ENCODE measurements at places on chromosomes 5 and 9. TPM values are rescaled to one million over a fixed set of nuclear protein-coding genes. Genes with fewer than 3 reads are reported as not detected.

The DMRT3 gene
- not detected for total RNA-seq

The AGXT2 gene
- not detected for total RNA-seq

The PLEKHG4B gene
- 5.9 TPM for total RNA-seq

The WHRN gene
- 17.8 TPM for total RNA-seq

The CCNJL gene
- 22.0 TPM for total RNA-seq

The GRPEL2 gene
- total RNA-seq = 13.2 TPM

The PAPPA gene
- total RNA-seq = 1.0 TPM

The CBY3 gene
- 1.8 TPM for total RNA-seq

The GABRP gene
- total RNA-seq = not detected

The FAM81B gene
- 3.3 TPM for total RNA-seq

The FIBCD1 gene
- total RNA-seq = 0.30 TPM

DNA sequence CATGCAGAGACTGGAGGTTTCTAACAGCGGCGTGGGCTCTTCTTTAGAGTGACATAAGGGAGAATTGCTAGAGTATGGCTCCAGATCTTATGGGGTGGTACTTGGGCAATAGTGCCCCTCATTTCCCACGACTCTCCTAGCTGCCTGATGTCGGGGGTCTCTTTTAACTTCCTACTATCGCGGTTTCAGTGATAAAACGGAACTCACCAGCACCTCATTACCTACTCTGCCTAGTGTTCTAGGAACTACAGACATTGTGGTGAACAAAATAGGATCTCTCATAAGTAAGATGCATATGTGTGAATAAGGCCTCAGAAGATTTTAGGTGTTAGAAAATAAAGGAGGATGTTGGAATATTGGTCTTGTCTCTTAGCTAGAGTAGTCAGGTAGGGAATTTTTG, 1.1 kb downstream of the ICE1 start:
- peaks cover 52% of the 10 kb centered on the region for H3K4me1 ChIP-seq
- H3K27me3 ChIP-seq = no peaks in the 10 kb centered on the region
- no peak overlapping the region for H3K27ac ChIP-seq
- no peak for DNase-seq
- peak overlapping the region; percentile 99 for H3K4me3 ChIP-seq
- H3K36me3 ChIP-seq = no peaks in the 10 kb centered on the region

GRCh38 chr9:87083986-87084385, 136.7 kb upstream of the GAS1 start:
- H3K36me3 ChIP-seq = no peaks in the 10 kb centered on the region
- no peaks in the 10 kb centered on the region for H3K4me1 ChIP-seq
- H3K27ac ChIP-seq = no peak overlapping the region

GRCh38 chr9:117772960-117773359, 68.8 kb downstream of the TLR4 start:
- no peaks in the 10 kb centered on the region for H3K27me3 ChIP-seq
- DNase-seq = no peak
- no peak overlapping the region for H3K4me3 ChIP-seq

GRCh38 chr5:59385700-59386099, 507.8 kb downstream of the PDE4D start:
- no peaks in the 10 kb centered on the region for H3K27me3 ChIP-seq
- H3K4me3 ChIP-seq = no peak overlapping the region
- DNase-seq = no peak
- H3K4me1 ChIP-seq = no peaks in the 10 kb centered on the region
- H3K36me3 ChIP-seq = no peaks in the 10 kb centered on the region

DNA sequence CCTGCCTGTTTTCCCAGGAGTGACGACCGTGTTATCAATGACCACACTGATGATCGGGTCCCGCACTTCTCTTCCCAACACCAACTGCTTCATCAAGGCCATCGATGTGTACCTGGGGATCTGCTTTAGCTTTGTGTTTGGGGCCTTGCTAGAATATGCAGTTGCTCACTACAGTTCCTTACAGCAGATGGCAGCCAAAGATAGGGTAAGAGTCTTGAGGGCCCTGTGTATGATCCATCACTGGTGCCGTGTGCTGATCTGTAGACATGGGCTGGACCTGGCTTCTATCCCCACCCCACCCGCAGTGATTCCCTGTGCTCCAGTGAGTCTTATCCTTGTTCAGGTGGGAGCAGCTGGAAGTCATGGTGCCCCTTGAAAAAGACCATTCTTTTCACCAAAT, 26.0 kb downstream of the GABRP start:
- no peak overlapping the region for H3K27ac ChIP-seq
- no peaks in the 10 kb centered on the region for H3K36me3 ChIP-seq
- DNase-seq = no peak
- H3K27me3 ChIP-seq = no peaks in the 10 kb centered on the region
- H3K4me3 ChIP-seq = no peak overlapping the region
- no peaks in the 10 kb centered on the region for H3K4me1 ChIP-seq

DNA sequence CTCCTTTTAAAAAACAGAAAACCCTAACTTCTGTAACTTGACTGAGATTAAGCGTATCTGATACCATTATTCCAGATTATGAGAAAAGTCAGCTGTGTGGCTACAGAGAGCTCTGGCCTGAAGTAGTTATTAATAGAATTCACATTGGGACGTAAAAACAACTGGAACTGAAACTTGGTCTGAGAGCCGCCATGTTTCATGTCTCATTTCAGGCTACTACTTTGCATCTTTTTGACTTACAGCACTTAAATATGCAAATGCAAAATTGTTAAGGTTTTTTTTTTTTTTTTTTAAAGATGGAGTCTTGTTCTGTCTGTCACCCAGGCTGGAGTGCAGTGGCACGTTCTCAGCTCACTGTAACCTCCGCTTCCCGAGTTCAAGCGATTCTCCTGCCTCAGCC, 25.2 kb downstream of the MAP3K1 start:
- DNase-seq = no peak
- no peak overlapping the region for H3K4me3 ChIP-seq
- peaks cover 45% of the 10 kb centered on the region for H3K4me1 ChIP-seq
- no peak overlapping the region for H3K27ac ChIP-seq

DNA sequence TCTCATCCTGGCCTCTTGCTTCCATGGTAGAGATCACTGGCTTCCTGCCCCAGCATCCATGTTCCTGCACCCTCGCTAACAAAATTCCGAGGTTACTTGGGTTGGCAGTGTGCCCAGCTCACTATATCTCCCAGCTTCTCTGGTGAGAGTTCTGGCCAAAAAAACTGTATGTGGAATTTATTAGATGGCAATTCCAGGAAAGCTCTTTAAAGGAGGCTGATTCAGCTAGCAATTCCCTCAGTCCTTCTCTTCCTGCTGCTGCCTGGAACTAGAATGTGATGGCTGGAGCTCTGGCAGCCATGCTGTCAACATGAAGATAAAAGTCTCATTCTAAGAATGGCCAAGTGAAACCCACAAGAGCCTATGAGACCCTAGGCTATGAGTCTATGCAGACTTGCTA, 88.8 kb downstream of the SECISBP2 start:
- DNase-seq = no peak
- H3K36me3 ChIP-seq = peaks cover 6% of the 10 kb centered on the region
- no peak overlapping the region for H3K4me3 ChIP-seq
- H3K27ac ChIP-seq = no peak overlapping the region
- peaks cover 3% of the 10 kb centered on the region for H3K4me1 ChIP-seq

DNA sequence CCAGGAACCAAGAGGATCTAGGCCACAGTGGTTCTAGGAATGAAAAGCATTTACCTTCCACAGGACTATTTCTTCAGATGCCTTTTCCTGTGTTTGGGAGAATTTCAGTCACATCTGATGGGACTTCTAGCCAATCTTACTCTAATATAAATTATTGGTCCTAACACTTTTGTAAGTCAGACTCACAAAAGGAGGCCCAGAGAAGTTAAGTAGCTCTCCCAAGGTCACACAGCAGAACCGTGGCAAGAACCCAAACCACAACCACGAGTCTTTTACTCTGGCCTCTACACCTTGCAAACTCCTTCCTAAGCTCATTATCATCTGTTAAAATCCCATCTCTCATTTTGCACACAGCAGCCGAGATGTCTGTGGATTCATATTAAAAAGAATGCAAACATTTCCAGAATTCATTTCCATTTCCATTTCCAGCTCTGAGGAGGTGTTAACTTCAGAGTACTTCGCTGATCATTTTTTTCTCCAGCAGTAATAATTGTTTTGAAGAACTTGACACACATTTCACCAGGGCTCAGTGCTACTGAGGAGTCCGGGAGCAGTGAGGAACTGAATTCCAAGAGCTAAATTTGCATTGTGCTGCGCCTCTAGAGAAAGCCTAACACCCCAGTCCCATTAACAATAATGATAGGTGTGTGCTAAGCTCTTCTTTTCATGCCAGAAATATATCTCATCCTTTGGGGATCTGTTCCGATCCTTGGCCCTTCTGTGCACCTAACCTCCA, 168.1 kb downstream of the SEMA6A start:
- DNase-seq = no peak
- no peak overlapping the region for H3K27ac ChIP-seq
- H3K36me3 ChIP-seq = no peaks in the 10 kb centered on the region
- H3K4me3 ChIP-seq = no peak overlapping the region
- H3K27me3 ChIP-seq = no peaks in the 10 kb centered on the region
- H3K4me1 ChIP-seq = peaks cover 7% of the 10 kb centered on the region

DNA sequence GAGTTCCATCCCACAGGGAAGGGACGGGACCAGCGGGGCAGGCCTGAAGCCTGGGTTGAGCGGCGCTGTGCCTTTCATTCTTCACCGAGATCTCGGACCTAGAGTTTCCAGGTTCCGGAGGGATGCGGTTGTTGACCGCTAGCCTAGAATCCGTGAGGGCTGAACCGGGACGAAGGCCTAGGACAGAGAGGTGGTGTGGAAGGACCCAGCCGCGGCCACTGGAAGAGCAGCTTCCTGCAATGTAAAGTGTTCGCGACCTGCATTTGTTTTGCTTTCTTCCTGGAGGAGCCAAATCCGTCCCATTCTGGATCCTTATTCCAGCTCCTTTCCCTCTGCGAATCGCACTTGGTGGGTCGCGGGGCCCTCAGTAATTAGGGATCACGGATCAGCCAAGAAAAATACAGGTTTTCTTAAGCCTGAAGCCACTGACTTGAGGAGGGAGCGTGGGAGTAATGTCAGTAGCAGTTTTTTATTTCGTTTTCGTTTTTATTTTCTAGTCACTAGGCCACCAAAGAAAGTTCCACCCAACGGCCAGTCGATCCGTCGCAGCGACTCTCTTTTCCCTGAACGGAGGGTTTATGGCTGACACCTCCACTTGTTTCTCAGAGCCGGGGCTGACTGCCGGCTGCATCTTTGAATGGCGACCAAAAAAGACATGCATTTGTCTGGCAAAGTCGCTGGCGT, 48.6 kb downstream of the ANXA2R start:
- H3K4me1 ChIP-seq = peaks cover 15% of the 10 kb centered on the region
- H3K4me3 ChIP-seq = peak overlapping the region; percentile 19
- DNase-seq = no peak
- H3K27ac ChIP-seq = peak overlapping the region; percentile 99
- H3K36me3 ChIP-seq = no peaks in the 10 kb centered on the region

GRCh38 chr9:73459817-73460216, 308.2 kb downstream of the ANXA1 start:
- no peaks in the 10 kb centered on the region for H3K4me1 ChIP-seq
- no peaks in the 10 kb centered on the region for H3K27me3 ChIP-seq
- no peaks in the 10 kb centered on the region for H3K36me3 ChIP-seq
- H3K4me3 ChIP-seq = no peak overlapping the region
- no peak overlapping the region for H3K27ac ChIP-seq

- no peak overlapping the region for H3K4me3 ChIP-seq
- no peaks in the 10 kb centered on the region for H3K27me3 ChIP-seq
- no peaks in the 10 kb centered on the region for H3K4me1 ChIP-seq
Measured at GRCh38 chr5:122978644-122979297, 57.8 kb downstream of the PPIC start.

DNA sequence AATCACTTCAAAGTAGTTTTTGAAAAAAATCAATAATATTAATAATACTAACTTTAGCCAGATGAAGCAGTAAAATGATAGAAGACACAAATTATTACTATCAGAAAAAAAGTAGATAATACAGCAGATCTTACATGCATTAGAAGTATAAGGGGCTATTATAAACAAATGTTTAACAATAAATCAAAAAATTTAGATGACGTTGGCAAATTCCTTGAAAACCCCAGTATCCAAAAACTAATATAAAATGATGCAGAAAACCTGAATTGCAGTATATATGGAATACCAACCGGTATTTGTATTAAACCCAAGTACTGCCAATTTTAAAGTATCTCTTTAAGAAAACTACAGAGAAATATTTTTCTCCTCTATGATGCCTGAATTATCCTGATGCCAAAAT, 573.3 kb upstream of the CTNND2 start:
- DNase-seq = no peak
- no peak overlapping the region for H3K4me3 ChIP-seq
- H3K27ac ChIP-seq = no peak overlapping the region
- no peaks in the 10 kb centered on the region for H3K27me3 ChIP-seq
- H3K36me3 ChIP-seq = no peaks in the 10 kb centered on the region

- H3K27me3 ChIP-seq = no peaks in the 10 kb centered on the region
- H3K4me1 ChIP-seq = peaks cover 18% of the 10 kb centered on the region
- peak overlapping the region; percentile 71 for H3K27ac ChIP-seq
- DNase-seq = no peak
Measured at GRCh38 chr9:129282731-129283211, 104.7 kb upstream of the IER5L start.

DNA sequence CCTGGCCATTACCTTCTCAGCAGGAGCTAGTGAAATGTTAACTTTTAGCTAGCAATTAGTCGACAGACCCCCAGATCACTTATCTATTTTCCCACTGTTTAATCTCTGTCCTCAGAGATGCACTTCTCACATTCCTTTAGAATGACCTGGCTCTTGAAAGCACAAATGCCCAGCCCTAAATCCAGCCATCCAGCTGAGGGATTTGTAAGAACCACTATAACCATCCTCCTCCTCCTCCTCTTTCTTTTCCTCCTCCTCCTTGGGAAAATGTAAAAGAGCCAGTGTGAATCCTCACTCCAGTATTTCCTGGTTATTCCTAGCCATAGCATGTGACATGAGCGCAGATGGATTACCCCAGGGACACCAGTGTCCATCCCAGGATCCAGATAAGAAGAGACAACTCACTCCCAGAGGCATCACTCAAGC, 124.3 kb downstream of the ENC1 start:
- H3K27ac ChIP-seq = no peak overlapping the region
- no peak for DNase-seq
- H3K27me3 ChIP-seq = no peaks in the 10 kb centered on the region
- H3K36me3 ChIP-seq = no peaks in the 10 kb centered on the region

DNA sequence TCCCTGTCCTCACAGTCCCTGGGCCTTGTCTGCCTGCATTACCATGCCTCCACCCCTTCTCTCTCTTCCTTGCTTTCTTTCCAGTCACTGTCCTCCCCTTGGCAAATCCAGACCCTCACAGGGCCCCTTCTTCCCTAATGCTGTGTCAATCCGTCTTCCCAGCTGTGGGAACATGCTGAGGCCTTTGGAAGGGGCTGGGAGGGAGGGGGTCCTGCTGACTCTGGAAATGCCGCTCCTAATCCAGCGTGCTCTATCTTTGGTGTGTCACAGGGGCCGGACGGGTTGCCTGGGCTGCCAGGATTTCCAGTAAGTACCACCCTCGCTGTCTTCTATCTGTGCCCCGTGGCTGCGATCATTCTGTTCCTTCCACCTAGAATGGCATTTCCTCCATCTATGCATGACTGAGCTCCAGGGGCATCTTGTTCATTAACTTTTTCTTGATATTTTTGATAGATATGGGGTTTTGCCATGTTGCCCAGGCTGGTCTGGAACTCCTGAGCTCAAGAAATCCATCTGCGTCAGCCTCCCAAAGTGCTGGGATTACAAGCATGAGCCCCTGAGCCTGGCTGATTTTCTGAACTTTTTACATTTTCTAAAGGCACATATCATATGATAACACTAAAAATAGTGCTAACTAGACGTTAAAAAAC, 64.5 kb upstream of the TGFBR1 start:
- H3K27me3 ChIP-seq = no peaks in the 10 kb centered on the region
- no peaks in the 10 kb centered on the region for H3K36me3 ChIP-seq
- H3K4me3 ChIP-seq = no peak overlapping the region
- no peak overlapping the region for H3K27ac ChIP-seq
- no peak for DNase-seq

Measured in upper lobe of left lung (tissue), 6 donors.